Stimulated activated naive CD8-positive, alpha-beta T cell treated with anti-CD3 and anti-CD28 coated beads, Interleukin-15, Interleukin-2, amounts not matched to agents 100 U/mL and 50 U/mL, for 24 hours (primary cell): ENCODE measurements at places on chromosomes 4 and X.

- DNase-seq = no peak
These were observed 86.3 kb downstream of the HS3ST1 start for GRCh38 chr4:11342401-11342800.

- no peak for DNase-seq
These were observed 236.8 kb upstream of the VCX start for GRCh38 chrX:7606039-7606652.

DNA sequence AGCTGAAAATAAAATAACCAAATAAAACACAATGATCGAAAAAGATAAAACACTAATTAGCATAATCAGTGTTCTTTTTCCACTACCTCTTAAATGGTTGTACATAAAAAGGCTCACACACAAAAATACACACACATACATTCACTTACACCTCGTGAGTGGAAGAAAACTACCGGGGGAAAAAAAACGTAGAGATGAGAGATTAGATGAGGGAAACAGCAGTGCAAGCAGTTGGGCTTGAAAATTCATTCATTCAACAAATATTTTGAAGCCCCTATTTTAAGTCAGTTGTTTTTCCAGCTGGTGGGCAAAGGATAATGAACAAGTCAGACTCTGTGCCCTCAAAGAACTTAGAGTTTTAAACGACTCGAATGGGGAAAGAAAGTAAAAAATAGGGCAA, 1.0 kb downstream of the TBCK start:
- DNase-seq = no peak

DNA sequence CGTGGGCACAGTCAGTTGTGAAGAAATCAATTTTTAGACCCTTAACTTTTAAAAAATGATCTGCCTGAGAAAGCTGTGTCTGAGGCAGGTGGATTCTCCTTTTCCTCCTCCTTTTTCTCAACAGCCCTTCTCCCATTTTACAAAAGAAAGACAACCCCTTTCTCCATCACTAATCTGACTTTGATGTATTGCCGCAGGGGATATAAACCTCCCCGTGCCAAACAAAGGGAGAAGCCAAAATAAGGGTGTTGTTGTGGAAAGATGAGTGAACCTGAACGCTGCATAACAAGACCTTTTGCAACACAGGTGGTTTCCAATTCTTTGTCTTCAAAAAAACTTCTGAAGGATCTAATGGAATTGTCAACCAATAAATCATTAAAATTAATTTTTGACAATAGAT, 8.4 kb upstream of the FHL1 start:
- DNase-seq = no peak

DNA sequence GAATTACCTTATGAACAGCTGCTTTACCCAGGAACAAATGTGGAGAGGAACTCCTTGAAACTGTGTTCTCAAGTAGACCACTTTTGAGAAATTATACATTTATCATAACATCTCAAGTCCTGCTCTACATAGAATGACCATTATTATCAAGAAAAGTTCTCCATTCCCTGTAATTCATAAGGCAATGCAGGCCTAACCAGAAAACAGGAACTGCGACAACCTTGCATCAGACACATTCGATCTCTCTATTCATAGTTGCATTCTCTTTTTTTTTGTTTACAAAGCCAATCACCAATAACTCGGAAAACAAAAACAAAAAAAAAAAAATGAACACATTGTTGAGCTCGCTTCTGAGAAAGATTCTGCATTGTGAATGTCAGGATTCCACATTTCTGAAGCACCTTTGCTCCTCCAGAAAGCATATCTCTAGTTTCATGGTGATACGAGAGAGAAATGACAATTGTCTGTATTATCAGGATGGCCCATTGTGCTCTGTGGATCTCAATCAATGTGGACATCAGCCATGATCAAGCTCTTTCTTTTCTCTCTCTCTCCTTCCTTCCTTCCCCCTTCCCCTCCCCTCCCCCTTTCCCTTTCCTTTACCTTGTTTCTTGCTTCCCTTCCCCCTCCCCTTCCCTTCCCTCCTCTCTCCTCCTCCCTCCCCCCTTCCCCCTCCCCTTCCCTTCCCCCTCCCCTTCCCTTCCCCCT, 32.4 kb upstream of the CD99 start:
- no peak for DNase-seq

DNA sequence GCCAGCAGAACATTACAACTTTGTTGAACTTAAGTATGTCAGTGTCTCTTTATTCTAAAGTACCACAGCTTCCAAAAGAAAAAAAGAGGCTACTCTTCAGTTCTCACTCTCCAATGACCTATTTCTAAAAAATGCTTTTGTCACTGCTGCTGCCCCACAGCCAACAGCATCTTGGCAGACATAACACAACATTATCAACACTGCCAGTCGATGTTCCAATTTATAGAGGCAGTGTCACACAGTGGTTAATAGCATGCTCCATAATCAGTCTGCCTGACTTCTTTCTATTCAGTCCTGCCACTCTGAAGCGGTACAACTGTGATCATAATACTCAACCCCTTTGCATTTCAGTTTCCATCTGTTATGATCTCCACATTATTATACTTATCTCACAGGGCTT, 69.2 kb downstream of the PLS3 start:
- DNase-seq = no peak

GRCh38 chr4:118774989-118775388, 60.9 kb downstream of the SEC24D start:
- DNase-seq = no peak

DNA sequence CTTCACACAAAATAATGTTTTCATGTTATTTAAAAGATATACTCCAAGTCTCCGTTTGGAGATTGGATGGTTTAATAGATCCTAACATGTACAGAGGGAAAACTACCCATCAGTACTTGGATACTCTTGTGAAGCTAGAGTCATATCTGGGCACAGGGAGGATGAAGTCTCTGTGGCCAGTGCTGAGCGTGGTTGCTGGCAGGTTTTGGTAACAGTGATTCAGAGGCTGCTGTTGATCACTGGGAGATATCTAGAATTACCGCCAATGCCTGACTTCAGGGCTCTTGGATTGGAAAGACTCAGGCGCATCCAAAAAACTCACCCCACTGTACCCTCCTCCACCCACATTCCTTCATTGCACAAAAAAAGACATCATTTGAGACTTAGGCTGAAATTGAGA, 107.2 kb upstream of the PGRMC2 start:
- DNase-seq = no peak

DNA sequence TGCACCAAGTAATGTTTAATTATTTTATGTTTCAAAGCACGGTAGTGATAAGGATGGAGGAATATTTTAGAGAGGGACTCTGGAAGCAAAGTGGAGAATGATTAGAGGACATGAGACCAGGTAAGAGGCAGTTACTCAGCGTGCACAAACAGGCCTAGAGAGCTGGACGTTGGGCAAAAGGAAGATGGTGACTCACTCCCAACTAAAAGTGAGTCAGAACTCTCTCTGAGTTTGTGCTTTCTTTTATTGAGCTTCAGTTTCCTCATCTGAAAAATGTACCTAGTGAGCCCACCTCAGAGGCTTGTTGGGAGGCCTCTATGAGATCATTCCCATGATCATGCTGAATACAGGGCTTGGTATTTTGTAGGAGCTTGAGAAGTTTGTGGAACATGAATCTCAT, 1.6 kb upstream of the ZC4H2 start:
- DNase-seq = no peak

- no peak for DNase-seq
These were observed 25.6 kb upstream of the TBC1D19 start for GRCh38 chr4:26558166-26558895.

DNA sequence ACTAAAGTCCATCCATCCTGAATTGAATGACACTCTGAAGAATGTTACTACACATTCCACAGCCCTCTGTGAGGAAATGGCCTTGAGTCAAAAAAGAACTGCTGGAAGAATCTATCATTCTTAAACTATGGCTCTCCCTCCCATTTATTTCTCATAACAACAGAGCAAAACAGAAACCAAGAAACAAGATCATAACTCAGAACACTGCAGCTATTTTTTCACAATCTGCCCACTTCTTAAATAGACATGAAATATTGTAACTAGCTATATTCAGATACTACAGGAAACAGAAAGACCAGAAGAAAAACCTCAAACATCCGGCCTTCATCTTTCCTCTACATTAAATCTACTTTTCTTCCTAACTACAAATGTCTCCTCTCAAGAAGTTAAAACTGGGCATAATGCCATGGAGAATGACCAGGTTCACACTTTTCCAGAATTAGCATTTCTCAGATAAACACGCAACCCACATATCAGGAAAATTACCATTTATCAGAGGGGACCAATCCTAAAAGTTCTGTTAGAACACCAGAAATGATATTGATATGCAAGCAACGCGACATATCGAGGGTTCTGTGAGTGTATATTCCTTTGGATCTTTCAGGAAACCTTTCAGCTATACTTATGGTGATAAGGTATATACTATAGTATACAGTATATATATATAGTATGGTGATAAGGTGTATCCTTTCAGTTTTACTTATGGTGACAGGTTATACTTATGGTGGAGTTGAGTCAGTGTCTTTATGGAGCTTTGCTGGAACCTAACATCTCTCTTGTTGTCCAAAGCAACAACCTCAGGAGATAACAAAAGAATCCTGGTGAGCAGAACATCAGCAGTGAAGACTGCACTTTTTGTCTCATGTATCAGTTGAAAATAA, 60.4 kb upstream of the IRF2 start:
- no peak for DNase-seq

DNA sequence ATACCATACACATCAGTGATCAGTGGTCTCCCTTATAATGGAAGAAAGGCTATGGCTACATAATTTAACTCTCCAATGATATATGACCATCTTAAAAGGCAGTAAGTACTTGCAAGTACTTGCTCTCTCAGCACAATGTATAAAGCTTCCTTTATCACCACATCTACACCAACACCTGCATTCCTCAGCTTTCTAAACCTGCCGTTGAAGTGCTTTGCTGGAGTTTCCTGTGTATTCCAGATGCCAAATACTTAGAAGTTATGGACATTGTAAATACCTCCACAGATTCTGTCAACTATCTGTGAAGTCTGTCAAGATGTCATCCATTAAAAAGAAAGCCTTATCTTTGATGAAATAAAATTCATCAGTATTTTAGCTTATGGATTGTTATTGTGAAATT, 335.0 kb upstream of the GALNTL6 start:
- no peak for DNase-seq

GRCh38 chr4:184403384-184403781, 71.0 kb downstream of the IRF2 start:
- DNase-seq = no peak

GRCh38 chrX:112768563-112768962, 72.1 kb downstream of the AMOT start:
- no peak for DNase-seq

DNA sequence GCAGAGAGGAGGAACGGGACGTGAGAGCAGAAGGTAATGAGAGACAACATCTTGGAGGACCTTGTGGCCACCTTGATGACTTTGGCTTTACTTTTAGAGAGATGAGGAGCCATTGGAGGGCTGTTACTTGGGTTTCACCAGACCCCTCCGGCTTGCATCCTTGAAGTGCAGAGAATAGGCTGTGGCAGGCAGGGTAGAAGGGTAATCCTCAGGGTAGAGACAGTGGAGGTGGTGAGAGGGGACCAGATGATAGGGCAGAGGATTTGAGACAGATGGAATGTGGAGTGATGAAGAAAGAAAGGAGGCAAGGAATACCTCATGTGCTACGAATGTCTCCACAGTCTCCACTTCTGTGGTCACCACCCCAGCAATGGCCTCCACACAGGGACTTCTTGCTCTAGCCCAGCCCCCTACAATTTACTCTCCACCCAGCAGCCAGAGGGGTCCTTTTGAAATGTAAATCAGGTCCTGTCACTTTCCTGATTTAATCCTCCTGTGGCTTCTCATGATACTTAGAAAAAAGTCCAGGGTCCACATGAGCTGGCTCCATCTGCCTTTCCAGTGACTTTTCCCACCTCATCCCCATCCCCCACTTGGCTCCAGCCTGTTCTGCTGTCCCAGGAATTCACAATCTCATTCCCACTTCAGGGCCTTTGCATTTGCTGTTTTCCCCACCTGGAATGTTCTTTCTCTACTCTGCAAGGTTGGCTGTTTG, 115.0 kb downstream of the PJA1 start:
- no peak for DNase-seq

GRCh38 chr4:26809811-26810210, 50.8 kb upstream of the STIM2 start:
- no peak for DNase-seq

- no peak for DNase-seq
These were observed 86.0 kb downstream of the SCD5 start for GRCh38 chr4:82712561-82712960.
